Stimulated activated CD8-positive, alpha-beta memory T cell treated with anti-CD3 and anti-CD28 coated beads, Interleukin-2, amount 100 ng/mL, for 1 hour (primary cell): ENCODE measurements at places on chromosomes 1 and 21.

- DNase-seq, result no peak
These were observed 67.7 kb upstream of the WNT4 start for GRCh38 chr1:22210636-22211035.

DNA sequence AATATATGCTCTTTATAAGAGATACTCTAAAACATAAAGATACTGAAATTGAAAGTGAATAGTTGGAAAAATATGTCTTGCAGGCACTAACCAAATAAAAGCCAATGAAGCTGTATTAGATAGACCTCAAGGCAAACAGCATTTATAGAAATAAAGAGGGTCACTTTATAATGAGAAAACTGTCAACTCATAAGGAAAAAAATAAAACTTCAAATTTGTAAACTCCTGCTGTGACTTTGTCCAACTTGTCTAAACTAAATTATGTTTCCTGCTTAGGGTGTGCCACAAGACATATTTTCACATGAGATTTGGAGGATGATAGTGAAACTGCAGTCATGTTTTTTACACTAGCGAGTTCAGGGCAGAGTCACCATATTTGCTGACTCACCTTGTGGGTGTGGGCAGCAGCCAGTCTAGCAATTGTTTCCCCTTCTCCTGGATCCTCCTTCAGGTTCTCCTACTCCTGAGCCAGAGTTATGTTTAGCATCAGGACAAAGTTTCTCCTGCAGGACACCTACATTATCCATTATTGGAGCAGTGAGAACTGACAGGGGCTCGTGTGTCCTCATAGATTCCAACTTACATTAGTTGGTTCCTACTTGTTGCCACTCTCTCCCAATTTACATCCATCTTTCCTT is 43.8 kb downstream of the CD53 start:
- DNase-seq, result no peak

- DNase-seq, result no peak
These were observed 320 bp downstream of the C1orf174 start for GRCh38 chr1:3899754-3900149.

DNA sequence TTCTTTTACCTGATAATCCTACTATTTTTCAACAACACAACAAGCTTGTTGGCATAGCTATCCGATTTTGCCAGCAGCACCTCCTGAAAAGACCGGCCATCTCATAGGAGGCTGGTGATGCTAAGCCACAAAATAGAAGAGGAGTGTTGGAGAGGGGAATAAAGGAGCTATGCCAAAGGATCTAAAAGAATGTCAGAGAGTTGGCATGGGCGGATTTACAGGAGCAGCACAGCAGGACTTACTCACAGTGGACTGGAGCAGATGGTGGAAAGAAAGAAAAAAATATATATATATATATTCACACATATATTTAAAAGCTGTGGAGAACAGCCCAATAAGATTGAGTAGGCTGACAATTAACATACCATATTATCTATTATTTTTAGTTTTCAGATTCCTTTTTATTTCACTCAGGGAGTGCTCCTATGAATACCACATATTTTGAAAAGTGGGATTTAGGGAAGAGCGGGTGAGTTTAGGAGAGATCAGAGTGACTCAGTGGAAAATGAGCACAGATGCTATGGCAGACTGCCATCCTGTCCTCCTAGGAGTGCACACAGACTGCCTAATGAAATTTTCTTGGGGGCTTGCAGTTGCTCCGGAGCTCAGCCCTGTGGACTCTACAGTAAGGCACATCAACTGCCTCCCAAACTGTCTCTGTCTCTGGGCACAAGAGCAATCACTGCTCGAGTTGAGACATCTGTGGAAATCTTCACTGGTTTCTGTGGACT is 394.4 kb upstream of the CHRM3 start:
- DNase-seq, result no peak

DNA sequence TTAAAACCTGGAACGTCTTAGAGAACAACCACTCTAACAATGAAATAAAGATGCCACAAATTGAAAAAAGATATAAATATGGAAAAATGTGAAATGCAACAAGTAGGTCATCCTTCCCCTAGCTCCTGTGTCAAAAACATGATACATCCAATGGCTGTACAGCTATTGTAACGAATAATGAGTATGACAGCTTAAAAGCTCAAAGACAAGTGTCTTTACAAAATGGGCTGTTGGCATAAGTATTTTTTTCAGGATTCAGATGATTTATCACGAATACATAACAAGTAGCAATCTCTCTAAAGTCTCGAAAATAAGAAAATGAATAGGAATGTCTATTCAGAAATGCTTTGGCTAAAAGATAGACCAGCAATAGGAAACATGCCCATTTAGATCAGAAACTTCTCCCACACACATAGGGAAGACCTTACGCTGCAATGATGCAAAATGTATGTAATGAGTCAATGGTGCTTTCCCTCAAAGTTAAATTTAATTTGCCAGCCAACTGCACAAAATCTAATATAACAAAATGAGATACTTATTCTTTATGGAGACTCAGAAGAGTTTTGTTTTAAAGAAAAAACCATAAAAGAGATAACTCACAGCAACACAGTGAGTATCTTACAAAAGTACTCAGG is 8.3 kb downstream of the TGFBR3 start:
- no peak for DNase-seq

GRCh38 chr1:61379693-61380092 is 297.3 kb downstream of the NFIA start:
- no peak for DNase-seq

DNA sequence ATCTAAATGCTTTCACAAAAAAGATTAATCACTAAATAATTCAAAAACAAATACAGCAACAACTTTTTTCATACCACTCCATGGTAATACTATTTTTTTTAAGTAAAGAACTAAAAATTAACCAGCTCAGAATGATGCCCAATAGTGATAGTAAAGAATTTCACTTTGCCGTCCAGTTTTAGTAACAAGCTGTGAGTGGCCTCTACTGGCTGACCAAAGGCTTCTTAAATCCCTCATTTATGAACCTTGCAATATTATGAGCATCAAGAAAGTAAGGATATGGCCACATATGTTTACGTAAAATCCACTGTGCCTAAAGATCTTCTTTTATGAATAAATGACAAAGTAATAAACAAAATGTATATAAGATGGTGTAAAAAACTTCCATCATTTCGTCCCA is 108.6 kb downstream of the GPATCH2 start:
- no peak for DNase-seq
